ENCODE measurements at places on chromosomes 5 and 9.

GRCh38 chr9:74006935-74007334 is 490.2 kb upstream of the RORB start:
- no peak for DNase-seq

DNA sequence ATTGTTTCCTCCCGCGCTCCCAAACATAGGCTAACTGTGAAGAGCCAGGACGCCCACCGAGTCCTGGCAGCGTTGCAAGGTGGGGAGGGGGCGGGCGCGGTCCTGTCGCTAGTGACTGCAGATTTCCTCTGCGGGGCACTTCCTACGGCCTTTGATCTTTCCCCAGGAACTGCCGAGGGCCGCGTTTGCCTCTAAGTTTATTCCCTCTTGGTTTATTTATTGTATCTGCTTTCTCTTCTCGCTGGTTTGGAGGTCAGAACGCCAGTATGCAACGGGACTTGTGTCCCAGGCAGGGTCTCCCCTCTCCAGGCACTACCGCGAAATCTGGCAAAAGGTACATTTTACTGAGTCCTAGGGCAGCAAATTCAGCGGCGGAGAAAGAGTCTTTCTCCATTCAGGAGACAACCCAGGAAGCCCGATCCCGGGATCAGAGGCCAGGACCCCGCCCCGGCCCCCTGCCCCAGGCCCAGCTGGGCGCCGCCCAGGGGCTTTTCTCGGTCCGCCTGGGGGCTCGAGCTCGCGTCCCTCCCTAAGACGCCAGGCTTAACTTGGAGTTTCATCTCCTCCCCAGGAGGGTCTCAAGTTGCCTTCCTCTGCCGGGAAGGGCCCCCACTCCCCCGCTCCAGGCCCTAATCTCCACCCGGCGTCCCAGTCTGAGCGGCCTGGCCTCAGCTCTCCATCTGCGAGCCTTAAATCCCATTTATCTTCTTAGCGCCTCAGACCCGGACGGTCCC is 884 bp upstream of the EGFLAM start:
- DNase-seq, result no peak

DNA sequence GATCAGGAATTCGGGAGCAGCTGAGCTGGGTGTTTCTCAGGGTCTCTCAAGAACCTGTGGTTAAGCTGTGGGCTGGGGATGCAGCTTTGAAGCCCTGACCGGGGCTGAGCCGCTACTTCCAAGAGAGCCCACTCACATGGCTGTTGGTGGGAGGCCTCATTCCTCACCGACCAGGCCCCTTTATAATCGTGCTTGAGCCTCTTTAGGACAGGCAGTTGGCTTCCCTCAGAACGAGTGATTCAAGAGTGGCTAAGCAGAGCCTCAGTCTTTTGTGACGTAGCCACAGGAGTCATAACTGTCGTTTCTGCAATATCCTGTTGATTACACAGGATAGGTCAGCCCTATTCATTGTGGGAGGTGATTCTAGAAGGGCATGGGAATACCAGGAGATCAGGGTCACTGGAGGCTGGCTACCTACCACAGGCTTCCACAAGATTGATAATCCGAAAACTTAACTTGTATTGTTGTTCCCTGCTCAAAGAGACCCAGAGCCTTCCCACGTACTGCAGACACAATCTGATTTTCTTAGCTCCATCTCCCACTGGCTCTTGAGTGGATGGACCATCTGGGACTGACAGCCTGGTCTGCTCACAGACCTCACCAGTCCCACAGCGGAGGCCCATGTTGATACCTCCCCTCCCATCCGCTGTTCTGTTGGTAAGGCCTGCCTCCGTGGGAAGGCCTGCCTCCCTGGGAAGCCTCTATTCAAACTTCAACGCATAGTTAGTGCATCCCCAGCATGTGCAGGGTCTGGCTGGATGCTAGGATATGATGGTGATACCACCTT is 3.0 kb upstream of the ERGIC1 start:
- peak; percentile 59 for DNase-seq

- DNase-seq, result no peak
Observed at GRCh38 chr9:131641618-131642495, 96.5 kb downstream of the PRRT1B start.

GRCh38 chr5:96288166-96288844 is 144.7 kb downstream of the PCSK1 start:
- DNase-seq, result no peak

- DNase-seq, result no peak
Observed at GRCh38 chr5:123203105-123203800, 114.2 kb downstream of the PRDM6 start.

DNA sequence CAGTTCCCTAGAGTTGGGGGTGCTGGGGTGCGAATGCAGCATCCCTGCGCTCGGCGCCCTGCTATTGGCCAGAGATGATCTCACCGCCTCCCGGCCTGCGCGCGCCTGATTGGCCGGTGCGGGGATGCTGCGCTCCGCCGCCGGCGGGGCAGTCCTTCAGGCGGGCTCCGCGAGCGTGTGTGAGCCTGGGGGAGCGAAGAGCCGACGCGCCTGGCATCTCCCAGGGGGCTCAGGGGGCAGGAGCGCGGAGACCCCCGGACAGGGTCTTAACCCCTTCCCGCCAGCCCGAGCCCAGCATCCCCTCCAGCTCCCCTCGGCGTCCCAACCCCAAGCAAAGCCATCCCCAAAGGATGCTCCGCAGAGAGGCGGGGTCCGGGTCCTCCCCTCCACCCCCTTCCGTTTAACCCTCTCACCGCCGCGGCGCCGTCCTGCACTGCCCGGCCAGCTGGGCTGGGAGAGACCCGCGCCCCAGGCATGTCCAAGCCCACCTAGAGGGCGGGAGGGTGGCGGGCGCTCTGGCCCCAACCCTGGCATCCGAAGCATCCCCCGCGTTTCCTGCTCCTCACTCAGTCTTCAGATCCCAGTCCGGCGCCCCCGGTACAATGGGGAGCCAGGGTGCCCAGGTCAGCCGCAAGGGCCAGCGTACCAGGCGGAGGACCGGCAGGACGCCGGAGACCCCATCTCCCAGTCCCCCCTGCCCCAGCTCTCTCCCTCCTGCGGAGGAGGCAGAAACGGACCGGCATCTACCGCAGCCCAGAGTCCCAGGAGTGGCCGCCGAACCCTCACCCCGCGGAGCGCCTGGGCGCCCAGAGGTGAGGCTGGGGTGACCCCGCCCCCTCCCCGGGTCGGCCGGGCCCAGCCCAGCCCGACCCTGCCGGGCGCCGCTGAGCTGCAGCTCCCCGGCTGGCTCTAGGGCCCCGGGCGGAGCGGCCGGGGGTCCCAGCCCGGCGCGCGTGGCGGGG is 19.3 kb upstream of the TOR2A start:
- no peak for DNase-seq

DNA sequence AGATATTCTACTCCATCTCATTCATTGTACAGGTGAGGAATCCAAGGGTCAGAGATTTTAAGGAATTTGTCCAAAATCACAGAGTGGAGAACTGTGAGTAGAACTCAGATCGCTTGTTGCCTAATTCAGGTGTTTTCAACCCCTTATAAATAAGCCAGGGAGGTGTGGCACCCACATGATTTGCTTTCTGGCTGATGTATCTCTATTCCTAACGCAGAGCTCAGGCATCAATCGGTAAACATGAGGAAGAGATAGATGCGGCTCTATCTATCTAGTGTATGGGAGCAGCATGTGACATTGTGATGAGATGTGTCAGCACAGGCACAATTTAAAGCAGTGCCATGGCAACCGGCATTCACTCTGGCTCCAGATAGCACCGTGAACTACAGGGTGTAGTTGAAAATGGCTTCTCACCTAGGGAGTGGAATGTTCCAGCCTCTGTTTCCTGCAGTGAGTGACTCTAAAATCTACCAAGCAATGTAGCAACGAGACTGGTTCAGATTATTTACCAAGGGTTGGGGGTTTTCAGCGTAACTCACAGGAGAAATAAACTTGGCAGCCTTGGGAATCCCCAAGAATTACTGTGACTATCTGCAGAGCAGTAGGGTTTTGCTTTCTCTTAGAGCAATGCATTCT is 53.4 kb upstream of the SUB1 start:
- DNase-seq, result peak; percentile 24

DNA sequence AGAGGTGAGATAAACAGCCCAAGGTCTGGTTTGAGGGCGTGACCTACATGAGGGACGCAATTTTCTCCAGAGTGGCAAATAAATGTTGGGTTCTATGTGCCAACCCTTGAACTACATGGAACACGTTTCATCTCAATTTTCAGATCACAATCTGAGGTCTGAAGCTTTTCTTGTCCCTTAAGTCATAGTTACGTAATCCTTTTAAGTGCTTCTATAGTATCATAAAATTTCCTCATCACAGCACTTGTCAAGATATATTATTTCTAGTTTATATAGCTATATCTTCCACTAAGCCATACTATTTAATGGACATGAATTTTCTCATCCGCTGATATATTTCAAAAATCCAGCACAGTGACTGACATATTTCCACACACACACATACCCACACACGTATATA is 53.1 kb upstream of the GRIN3A start:
- no peak for DNase-seq

DNA sequence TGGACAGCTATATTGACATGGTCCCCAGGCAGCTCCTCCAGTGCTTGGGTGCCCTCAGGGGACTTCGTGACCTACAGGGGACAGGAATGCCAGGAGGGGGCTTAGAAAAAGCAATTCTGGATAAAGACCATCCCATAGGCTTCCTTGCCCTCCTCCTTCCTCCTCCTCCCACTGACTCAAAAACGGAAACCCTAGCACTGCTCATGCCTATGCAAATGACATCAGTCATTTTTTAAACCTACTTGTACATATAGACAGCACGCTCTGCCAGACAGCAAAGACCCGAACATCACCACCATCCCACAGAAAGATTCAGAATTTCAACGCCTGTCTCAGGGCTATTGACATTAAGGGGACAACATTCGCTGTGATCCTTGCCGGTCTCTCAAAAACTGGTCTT is 11.0 kb downstream of the IGFBPL1 start:
- DNase-seq, result no peak

DNA sequence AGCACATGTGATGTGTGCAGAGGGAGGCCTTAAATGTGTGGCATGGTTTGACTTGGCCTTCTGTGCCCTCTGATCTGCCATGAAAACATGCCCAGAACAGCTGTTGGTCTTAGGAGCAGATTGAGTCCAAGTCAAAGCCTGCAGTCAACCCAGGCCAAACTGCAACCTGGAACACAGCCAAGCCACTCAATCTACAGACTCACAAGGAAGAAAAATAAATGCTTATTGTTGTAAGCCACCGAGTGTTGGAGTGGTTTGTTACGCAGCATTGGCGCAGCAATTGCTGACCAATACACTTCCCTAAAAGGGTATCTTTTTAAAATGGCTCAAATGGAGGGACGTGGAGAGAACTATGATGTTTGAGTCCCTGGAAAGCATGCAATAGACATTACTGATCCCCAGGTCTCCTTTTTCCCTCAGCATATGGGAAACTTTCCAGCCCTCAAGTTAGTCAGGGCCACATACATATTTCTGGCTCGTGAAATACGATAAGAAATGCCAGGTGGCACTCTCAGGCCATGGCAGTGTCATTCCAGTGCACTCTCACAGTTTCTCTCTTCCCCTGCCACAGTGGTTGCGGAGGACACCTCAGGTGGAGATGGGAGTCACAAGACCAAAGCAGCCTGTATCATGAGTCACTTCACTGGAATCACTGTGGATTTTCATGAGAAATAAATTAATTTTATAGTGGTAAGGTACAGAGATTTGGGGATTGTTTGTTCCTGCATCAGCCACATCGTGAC is 168.0 kb upstream of the ZNF618 start:
- DNase-seq, result no peak
